ENCODE measurements at places on chromosomes 4 and X. TPM values are rescaled to one million over a fixed set of nuclear protein-coding genes. Genes with fewer than 3 reads are reported as not detected.
A peak's percentile ranks its signal among the peaks of the same experiment; 100 is the strongest.

The LUZP4 gene
- not detected for total RNA-seq

The VSIG4 gene
- not detected for total RNA-seq

GRCh38 chr4:112898357-112899141, 150.9 kb upstream of the ANK2 start:
- no peak overlapping the region for H3K4me3 ChIP-seq
- H3K27me3 ChIP-seq = no peaks in the 10 kb centered on the region
- H3K27ac ChIP-seq = no peak overlapping the region
- no peaks in the 10 kb centered on the region for H3K36me3 ChIP-seq
- DNase-seq = no peak

The ADGRG2 gene
- total RNA-seq = 0.13 TPM

The DGAT2L6 gene
- total RNA-seq = not detected

The ZXDB gene
- 8.7 TPM for total RNA-seq

The IQCM gene
- total RNA-seq = not detected

The SCML1 gene
- 31.6 TPM for total RNA-seq

The SYTL4 gene
- not detected for total RNA-seq

DNA sequence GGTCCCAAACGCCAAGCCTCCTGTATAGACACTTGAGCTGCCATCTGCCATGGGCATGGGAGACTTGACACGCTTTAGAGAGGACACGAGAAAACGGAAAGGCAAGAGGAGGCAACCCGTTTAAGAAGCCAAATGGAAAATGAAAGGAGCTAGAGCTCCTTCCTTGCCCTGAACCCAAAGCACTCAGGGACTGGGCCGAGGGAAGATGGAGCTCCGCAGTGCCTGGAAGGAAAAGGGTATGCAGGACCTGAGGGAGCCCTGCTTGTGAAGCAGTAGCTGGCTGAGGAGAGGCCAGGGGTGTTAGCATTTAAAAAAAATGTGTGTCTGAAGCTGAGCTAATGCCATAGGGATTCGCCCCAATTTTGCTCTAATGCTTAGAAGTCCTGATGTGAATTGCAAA, 15.1 kb downstream of the MCF2 start:
- H3K27ac ChIP-seq = no peak overlapping the region
- DNase-seq = no peak
- no peak overlapping the region for H3K4me3 ChIP-seq

DNA sequence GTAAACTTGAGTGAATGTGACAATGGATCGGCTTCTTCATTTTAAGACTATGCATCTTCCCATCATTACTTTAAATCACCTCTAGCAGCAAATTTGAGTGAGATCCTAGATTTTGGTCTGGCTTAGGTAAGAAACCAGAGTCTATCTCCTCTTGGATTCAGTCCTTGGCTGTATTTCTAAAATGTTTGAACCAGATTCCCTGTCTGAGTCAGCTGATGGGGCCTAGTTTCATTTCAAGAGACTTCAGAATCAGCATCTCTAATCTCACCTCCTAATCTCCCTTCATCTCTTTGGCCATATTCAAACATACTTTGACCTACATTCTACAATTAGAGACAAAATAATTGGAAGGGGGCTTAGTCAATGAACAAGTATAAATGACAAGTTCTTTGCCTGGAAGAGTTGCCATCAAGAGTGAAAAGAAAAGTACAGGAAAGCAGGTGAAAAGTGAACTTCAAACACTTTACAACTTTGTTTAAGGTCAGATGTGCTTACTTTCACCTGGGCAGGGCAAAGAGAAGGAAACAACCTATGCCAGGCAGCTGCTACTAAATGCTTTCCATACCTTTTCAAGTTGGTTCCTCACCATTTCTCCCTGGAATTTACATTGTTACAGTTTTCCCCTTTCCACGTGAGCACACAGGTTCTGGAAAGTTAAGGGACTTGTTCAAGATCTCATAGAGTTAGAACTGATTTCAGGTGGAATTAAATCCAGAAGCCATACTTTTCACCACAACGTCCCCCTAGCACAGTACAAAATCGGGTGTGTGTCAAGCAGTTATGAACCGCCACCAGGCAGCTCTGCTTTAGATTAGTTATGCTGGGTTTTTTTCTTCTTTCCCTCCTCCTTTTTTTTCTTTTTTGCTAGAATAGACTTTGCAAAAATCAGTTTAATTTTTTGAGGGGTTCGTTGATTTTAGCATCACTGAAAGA, 30.7 kb upstream of the PITX2 start:
- no peaks in the 10 kb centered on the region for H3K4me1 ChIP-seq
- H3K27me3 ChIP-seq = no peaks in the 10 kb centered on the region
- no peak overlapping the region for H3K27ac ChIP-seq
- H3K4me3 ChIP-seq = no peak overlapping the region
- H3K36me3 ChIP-seq = no peaks in the 10 kb centered on the region
- DNase-seq = no peak

GRCh38 chr4:81921751-81922159, 450.0 kb upstream of the RASGEF1B start:
- DNase-seq = no peak
- no peaks in the 10 kb centered on the region for H3K4me1 ChIP-seq
- no peak overlapping the region for H3K4me3 ChIP-seq

- H3K27ac ChIP-seq = peak overlapping the region; percentile 57
- H3K27me3 ChIP-seq = no peaks in the 10 kb centered on the region
- H3K36me3 ChIP-seq = no peaks in the 10 kb centered on the region
- peak; percentile 79 for DNase-seq
- peaks cover 23% of the 10 kb centered on the region for H3K4me1 ChIP-seq
These were observed 174.0 kb downstream of the SOWAHB start for GRCh38 chr4:76723924-76724323.

- no peak for DNase-seq
- H3K27me3 ChIP-seq = no peaks in the 10 kb centered on the region
- H3K36me3 ChIP-seq = no peaks in the 10 kb centered on the region
- no peak overlapping the region for H3K27ac ChIP-seq
These were observed 17.2 kb upstream of the TET2 start for GRCh38 chr4:105129286-105130040.

The COL25A1 gene
- 13.2 TPM for total RNA-seq

GRCh38 chr4:136847881-136848621, 684.2 kb downstream of the PCDH18 start:
- H3K27me3 ChIP-seq = no peaks in the 10 kb centered on the region
- no peaks in the 10 kb centered on the region for H3K36me3 ChIP-seq

- no peaks in the 10 kb centered on the region for H3K36me3 ChIP-seq
- H3K4me3 ChIP-seq = no peak overlapping the region
These were observed 6.4 kb upstream of the FGG start for GRCh38 chr4:154618708-154619315.

The RBMXL3 gene
- total RNA-seq = not detected

DNA sequence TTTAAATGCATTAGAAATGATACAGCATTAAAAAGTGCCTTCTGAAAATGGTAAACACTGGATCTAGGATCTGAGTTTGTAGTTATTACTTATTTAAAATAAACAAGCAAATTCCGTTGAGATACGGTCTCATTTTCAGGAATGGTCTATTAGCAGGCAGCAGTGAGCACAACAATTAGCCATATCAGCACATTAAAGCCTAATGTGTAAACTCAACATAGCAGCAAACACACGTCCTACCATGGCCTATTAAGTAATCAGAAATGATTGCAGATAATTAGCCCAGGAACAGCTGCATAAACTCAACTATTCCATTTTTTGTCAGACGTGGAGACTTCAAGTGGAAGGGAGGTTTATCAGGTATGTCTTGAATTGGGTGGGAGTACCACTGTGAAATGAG, 61.8 kb downstream of the NEIL3 start:
- H3K27me3 ChIP-seq = no peaks in the 10 kb centered on the region
- no peak overlapping the region for H3K27ac ChIP-seq
- no peaks in the 10 kb centered on the region for H3K36me3 ChIP-seq

- H3K36me3 ChIP-seq = no peaks in the 10 kb centered on the region
- H3K4me1 ChIP-seq = peaks cover 24% of the 10 kb centered on the region
- H3K27me3 ChIP-seq = no peaks in the 10 kb centered on the region
- H3K27ac ChIP-seq = peak overlapping the region; percentile 76
- H3K4me3 ChIP-seq = no peak overlapping the region
- DNase-seq = peak; percentile 83
These were observed 60.1 kb upstream of the PLAC1 start for GRCh38 chrX:134718105-134718965.

DNA sequence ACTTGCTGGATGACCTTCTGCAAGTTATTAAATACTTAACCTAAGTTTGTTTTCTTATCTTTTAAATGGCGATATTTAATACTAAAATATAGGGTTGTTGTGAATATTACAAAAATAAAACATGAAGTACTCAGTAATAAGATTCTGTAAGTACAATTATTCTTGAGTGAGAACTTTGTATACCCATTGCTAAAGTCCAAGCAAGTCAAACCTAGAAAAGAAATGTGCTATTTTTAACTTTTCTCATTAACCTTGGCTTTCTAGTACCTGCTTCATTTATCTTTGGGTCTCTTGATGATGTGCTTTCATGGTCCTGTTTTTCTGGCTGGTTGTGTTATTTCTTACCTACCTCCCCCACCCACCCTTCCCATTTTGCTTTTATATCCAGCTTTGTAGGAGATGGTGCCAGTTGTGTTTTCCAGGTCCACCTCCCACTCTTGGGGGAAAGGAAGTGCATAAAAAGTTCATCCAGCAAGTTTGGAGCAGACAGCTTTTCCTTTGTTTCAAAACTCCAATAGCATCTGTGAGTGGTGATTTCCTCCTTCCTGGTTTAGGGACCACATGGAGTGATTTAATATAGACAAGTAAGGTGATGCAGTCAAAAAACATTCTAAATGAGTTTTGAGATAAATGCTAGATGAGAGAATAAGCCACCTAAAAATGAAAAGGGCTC, 7.5 kb upstream of the CXCL8 start:
- no peaks in the 10 kb centered on the region for H3K27me3 ChIP-seq
- no peak overlapping the region for H3K4me3 ChIP-seq
- DNase-seq = no peak
- H3K36me3 ChIP-seq = no peaks in the 10 kb centered on the region
- peaks cover 8% of the 10 kb centered on the region for H3K4me1 ChIP-seq
- H3K27ac ChIP-seq = no peak overlapping the region

DNA sequence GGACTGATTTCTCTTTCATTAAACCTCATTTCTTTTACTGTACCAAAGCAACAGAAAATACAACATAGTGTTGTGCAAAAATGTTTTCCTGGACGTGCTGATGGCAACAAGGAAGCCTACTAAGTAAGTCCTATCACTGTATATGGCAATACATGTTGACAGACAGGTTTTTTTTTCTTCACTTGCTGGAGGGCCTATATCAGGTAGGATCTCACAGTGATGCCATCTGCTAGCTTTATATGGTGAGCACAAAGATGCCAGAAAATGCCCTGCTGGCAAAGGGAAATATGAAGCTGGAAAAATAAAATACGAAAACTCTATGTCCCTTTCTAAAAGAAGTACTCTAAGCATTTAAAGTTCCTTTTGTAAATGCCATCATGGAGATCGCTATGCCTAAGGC, 119.0 kb upstream of the PDLIM3 start:
- H3K27me3 ChIP-seq = no peaks in the 10 kb centered on the region
- H3K4me3 ChIP-seq = no peak overlapping the region
- H3K4me1 ChIP-seq = no peaks in the 10 kb centered on the region
- no peak for DNase-seq
- no peaks in the 10 kb centered on the region for H3K36me3 ChIP-seq
- no peak overlapping the region for H3K27ac ChIP-seq

Data from SJCRH30 (cell line).